ENCODE measurements at places on chromosomes 5 and 9.

- no peak for DNase-seq
These were observed 59.8 kb upstream of the ZBED3 start for GRCh38 chr5:77146896-77147295.

DNA sequence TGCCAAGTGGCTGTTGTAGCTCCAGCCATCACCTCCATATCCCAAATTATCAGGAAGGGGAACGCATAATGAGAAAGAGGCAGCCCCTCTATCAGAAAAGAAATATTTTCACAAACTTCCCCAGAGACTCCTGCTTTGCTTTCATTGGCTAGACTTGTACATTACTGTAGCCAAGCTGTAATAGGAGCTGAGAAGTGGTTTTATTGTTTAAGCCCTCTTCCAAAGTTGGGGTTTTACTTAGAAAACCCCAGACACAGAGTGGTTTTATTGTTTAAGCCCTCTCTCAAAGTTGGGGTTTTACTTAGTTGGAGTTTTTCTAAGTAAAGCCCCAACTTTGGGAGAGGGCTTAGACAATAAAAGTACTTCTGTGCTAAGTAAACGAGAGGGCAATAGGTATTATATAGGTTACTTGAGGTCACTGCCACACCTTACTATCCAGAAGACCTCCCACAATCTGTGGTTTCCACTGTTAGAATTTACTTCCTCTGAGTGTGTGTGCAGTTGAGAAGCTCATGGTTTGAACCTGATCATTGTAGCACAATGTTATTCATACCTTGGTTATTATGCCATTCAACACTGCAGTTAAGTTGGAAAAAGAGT is 215.7 kb upstream of the OTULINL start:
- no peak for DNase-seq

GRCh38 chr9:82295181-82295580 is 306.6 kb downstream of the SPATA31D1 start:
- DNase-seq, result no peak

DNA sequence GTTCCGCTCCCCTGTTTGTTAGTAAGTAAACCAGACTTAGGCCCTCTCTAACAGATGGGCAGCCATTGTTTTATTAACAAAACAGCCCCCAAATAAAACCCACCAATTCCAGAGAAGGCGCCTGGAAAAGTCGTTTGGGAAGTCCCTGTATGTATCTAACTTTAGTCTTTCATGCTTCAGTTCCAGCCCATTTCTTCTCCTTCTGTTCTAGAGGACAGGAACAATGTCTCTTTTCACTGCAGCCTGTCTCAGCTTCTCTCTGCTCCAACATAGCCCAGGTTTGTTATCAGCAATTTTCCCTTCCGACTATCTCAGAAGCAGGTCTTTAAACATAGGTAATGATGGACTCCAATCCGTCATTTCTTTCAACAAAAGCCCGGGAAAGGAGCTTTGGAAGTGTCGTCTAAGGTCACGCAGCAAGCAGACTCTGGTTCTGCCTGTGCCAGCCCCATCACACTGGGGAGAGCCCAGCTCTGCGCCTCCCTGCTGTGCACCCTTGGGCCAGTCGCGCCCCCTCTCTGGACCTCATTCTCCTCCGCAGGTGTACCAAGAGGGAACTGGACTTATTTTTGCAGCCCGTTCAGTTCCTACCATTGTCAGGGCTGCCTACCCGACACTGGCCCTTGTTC is 9.6 kb upstream of the AKNA start:
- DNase-seq, result no peak

GRCh38 chr9:137807721-137808703 is 69.6 kb upstream of the CACNA1B start:
- DNase-seq, result no peak

DNA sequence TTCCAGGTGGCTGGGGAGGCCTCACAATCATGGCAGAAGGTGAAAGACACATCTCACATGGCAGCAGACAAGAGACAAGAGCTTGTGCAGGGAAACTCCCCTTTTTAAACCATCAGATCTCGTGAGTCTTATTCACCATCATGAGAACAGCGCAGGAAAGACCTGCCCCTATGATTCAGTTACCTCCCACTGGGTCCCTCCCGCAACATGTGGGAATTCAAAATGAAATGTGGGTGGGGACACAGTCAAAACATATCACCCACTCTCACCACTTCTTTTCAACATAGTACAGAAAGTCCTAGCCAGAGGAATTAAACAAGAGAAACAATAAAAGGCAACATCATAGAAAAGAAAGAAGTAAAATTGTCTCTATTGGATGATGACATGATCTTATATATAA is 223.4 kb upstream of the SLC24A2 start:
- no peak for DNase-seq

GRCh38 chr5:156560002-156560401 is 233.0 kb downstream of the SGCD start:
- no peak for DNase-seq

DNA sequence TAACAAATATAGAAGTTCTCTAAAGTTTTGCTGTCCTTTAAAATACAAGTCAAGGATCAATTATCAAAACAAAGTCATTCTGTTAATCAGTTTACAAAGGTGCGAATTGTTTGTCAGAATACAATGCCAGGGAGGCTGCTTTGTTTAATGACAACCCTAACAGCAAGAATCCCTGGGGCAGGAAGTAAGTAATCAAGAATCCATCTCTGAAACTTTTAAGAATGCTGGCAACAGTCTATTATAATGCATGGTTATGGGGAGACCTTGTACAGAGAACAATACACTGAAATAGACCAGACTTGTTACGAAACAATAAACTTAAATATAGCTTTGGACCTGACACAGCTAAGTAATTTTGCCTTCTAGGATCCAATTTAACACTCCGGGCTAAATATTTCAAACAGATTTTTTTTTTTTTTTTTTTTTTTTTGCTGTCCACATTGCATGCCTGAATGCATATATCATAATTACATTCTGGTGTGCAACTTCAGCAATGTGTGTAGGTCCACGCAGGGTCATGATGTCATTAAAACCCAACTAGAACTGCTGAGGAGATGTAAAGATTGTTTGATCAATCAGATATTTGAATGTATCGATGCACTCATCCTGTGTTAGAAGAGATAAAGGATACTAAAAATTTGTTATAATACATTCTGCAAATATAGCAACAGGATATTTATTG is 421.3 kb downstream of the CETN3 start:
- DNase-seq, result no peak

GRCh38 chr9:93315960-93316359 is 132.0 kb downstream of the WNK2 start:
- no peak for DNase-seq

GRCh38 chr5:139190125-139190524 is 8.0 kb downstream of the SIL1 start:
- DNase-seq, result no peak

DNA sequence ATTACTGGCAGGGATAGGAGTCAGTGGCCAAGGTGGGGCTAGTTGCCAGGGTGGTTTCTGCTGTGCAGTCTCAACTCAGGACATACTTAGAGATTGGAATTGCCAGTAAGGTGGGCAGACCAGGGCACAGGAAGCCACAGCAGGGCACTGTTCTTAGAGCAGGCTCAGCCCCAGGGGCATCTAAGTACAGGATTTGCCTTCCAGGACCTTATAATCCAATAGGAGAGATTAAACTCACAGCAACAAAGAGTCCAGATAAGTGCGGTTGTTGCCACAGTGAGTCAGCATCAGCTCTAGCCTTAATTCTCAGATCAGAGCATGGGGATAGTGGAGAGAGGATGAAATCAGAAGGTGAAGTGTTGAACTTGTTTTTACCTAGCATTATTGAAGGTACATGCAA is 265.8 kb upstream of the TRPC7 start:
- no peak for DNase-seq

DNA sequence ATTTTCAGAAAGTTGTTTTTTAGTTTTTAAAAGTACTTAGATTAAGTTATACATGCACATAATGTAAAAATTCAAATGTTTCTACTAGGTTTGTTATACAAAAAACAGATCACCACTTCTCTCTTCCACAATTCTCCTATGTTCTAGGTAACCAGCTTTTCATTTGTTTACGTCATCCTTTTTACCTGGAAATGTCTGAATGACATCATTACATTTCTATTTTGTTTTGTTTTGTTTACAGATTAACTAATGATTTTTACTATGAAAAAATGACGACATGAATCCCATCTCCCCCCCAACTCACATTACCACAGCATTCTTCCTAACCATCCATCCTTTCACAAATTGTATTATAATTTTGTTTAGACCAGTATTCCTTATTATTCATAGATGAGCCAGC is 1709.2 kb downstream of the EFNA5 start:
- DNase-seq, result no peak

DNA sequence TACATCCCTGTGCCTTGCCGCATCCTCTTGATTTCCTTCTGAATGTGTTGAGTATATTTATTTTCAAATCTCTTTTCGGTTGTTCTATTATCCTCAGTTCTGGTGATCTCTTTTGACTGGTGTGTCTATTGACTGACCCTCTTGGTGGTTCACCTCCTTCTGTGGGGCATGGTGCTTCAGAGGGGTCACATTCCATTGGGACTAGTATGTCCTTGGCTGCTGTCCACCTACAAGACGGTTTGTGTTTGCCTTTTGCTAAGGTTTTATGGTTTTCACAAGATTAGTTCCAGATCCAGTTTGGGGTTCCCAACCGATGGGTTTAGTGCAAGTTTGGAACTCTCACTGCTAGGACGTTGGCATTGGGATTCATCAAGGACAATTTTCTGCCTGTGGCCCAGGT is 66.6 kb downstream of the PHF2 start:
- no peak for DNase-seq
